ENCODE measurements at places on chromosomes 7 and 10.

DNA sequence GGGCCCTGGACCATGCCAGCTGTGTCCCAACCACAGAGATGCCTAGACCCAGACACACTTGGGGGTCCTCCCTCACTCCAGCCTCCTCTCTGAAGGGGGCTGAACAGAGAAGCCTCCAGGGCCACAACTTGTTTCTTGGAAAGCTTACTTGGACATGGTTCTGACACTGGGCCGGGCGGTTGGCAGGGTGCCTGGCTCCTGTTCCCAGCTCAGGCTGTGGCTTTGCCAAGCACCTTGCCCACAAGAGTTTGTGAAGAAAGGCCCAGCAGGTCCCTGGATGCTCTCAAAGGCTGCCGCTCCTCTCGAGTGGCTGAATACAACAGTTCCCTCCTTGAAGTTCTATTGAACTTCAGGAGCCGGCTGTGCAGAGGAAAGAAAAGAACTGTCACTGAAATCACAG, 181.6 kb downstream of the PTPN20 start:
- DNase-seq = no peak

GRCh38 chr10:60235001-60235400, 154.7 kb downstream of the ANK3 start:
- no peak for DNase-seq

GRCh38 chr10:106424981-106425380, 739.5 kb downstream of the SORCS1 start:
- no peak for DNase-seq

DNA sequence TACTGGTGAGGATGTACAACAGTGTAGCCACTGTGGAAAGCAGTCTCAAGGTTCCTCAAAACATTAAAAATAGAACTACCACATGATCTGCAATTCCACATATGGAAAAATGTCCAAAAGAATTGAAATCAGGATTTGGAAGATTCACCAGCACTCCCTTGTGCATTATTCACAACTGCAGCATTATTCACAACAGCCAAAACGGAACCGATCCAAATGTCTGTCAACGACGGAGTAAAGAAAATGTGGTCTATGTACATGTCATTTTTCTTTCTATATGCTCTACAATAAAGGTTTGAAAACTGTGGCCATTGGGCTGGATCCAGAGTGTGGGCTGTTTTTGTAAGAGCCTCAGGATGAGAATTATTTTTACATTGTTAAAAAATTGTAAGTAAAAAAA, 1206.1 kb upstream of the CELF2 start:
- no peak for DNase-seq

DNA sequence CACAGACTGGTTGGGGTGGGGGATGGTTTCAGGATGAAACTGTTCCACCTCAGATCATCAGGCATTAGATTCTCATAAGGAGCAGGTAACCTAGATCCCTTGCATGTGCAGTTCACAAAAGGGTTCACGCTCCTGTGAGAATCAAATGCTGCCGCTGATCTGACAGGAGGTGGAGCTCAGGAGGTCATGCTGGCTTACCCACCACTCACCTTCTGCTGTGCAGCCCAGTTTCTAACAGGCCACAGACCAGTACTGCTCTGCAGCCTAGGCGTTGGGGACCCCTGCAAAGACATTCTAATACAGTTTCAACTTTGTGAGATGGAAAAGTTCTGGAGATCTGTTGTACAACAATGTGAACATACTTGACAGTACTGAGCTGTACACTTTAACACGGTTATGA, 39.9 kb downstream of the STRA8 start:
- DNase-seq = no peak

DNA sequence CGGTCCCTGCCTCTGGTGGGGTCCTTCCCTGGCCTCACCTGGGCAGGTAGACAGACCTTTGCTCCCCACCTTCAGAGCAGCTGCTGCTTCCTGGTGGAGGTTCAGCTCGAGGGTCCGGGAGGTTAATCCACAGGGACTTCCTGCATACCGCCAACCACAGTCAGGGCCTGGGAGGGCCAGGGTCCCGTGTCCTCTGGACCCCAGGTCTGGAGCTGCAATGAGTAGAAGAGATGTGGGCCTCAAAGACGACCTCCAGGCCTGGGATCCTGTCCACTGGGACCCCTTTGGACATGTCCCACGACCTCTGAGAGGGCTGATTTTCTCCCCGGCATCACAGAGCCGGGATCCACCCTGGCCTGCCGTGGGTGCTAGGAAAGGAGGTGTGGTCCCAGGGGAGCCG, 223.3 kb upstream of the TCERG1L start:
- DNase-seq = no peak

GRCh38 chr7:20894806-20895205, 108.1 kb upstream of the SP8 start:
- no peak for DNase-seq

DNA sequence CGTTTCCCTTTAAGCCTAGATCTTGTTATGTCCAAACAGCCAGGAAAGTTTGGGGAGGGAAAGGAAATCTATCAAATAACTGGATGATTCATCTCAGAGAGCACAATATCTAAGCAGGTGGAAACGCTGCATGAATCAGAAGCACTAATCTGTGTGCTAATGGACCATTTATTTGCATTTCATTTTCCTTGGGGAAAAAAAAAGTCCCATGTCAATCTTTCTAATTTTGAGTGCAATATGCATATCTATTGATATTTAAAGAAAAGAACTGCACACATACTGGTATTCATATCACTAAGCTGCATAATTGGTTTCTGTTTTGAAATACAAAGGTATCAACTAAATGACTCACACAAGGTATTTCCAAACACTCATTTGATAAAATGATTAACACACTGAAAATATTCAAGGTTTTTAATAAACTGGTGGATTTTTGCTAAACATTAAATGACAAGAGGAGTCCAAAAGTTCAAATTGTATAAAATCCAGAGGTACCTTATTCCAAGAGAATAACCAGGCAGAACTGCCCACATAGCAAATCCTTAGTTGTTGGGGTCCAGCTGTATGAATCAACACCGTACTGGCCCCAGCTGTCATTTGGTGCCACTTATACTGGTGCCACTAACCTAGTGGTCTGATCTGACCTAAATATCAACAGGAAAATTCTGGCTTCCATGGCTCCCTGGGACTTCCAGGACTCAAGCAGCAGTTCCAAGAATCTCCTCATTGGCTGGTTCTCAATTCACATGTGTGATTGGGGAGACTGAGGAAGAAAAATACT, 122.2 kb upstream of the SP4 start:
- DNase-seq = no peak

- DNase-seq = no peak
Observed at GRCh38 chr10:111175787-111176186, 99.0 kb downstream of the ADRA2A start.

DNA sequence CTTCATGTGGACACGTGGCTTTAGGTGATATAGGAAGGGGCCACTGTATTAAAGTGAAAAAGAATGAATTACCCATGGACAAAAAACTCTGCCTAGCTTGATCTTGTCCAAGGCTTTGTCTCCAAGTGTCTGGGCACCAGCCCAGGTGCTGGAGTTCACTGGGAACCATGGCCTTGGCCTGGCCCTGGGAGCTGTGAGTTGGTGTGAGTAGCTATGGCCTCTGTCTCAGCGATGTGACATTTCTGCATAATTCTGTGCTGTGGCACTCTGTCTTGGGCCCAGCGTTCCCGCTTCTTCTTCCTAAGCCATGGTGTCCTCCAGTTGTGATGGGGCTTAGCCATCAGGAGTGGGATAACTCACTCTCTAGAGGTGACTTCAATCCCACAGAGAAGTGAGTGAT, 119.0 kb upstream of the PPP2R2D start:
- no peak for DNase-seq

- DNase-seq = no peak
Observed at GRCh38 chr7:83633516-83633915, 15.4 kb downstream of the SEMA3E start.

DNA sequence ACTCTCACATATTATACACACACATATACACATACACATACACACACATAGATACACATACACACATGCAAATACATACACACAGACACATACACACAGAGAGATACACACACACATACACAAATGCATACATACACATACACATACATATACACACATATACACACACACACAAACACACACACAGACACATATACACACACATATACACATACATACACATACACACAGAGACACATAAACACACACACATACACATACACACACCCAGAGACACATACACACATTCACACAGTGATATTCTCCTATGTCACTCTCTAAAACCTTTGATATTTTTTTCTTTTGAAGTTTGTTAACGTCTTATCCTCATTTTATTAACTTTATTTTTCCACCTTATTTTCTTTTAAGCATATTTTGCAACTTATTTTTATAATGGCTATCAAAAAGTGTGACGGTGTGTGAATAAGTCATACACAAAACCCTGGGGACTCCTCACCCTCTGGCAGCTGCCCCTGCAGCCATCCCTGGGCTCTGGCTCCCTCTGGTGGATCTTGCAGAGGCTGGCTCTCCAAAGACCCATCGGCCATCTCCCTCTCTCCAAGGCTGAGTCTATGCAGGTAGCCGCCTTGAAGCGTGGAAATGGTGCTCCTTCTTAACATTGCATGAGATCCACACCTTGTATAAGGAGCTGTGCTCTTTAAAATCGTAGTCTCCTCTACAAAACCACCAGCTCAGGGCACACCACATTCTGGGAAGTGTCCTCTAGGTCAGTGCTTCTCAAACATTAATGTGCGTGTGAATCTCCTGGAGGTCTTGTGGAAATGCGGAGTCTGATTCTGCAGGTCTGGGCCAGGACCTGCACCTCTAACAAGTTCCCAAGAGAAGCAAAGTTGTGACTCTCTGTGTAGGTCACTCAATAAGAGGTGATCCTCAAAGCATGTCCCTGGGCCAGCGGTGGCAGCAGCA, 4.1 kb upstream of the C10orf120 start:
- DNase-seq = peak; percentile 44

GRCh38 chr10:123862421-123863182, 29.0 kb downstream of the CPXM2 start:
- DNase-seq = no peak

GRCh38 chr10:132833421-132834111, 47.6 kb upstream of the NKX6-2 start:
- DNase-seq = no peak

- no peak for DNase-seq
Observed at GRCh38 chr7:136958016-136958415, 89.6 kb downstream of the CHRM2 start.

DNA sequence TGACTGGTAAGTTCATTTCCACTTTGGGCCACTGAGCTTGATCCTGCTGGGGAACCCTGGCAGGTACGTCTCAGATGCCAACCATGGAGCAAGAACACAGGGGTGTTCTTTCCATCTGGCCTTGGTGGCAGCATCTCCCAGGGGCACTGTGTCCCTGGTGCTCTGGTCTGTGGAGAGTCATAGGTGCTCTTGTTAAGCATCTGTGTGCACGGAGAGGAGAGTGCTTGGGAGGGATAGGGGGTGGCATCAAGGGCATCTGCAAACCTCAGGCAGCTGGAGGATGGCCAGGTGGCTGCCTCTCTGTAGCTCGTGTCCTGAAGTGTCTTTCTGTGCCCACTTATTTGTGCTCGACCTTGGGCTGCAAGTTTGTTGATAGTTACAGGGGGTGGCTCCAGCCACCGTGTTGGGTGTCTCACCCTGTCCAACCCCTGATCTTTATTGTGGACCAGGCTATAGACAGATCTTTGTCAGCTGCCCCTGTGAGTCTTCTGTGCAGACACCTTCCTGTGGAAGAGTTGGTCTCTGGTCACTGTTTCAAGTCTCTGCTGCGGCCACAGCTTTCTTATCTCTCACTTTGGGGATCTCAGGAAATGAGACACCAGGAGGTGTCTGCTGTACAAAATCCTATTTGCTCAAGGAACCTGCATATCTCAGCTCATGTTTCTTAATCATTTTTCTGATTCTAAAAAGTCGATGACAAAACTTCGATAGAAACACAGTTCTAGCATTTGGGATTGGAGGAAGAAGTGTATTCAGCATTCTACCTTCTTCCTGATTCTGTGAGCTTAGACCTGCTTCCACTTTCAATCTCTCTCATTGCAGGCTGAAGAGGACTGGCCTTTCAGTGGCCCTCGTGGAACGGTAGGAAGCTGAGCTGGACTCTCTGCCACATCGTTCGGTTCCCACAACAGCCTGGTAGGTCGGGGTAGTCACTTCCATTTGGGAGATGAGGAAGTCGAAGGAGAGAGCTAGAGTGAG, 17.2 kb upstream of the GIMAP8 start:
- DNase-seq = no peak
